ENCODE measurements at places on chromosomes 5 and 9.

GRCh38 chr9:132239999-132240840, 78.4 kb downstream of the NTNG2 start:
- no peak for DNase-seq

DNA sequence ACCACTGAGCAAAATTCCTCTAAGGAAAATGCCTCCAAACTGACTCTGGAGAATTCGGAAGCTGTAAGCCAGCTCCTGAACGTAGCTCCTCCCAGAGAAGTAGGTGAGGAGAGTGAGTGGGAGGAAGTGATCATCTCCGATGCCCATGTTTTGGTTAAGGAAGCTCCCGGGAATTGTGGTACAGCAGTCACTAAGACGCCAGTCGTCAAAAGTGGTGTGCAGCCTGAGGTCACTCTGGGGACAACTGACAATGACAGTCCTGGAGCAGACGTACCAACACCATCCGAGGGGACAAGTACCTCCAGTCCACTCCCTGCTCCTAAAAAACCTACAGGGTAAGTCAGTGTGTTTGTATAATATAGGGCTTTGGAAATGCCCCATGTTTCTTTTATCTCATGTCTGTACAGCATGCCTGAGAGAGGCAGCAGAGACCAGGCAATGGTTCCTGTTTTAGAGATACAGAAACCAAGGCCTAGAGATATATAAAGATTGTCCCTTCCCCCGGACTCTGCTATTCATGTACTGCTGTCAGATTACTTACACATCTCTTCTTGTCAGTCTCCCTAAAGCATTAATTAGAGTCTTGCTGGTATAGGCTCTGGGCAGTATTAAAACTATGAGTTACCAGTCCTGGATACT, 23.9 kb downstream of the HMGXB3 start:
- DNase-seq, result no peak

DNA sequence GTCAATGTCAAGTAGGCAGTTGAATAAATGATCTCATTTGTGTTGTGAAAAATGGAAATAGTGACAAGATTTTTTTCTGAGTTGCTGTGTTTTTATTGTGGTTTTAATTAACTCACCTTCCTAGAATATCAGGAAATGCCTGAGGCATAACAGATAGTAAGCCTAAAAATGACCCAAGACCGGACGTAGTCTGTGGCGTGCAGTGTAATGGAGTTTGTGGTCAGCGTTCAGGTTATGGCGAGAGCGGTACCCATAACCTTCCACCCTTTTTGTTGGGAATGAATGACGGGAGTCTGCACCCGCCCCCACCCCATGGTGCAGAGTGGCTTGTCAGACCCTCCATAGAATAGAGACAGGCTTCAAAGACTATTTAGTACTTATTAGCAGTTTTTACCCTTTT, 119.3 kb downstream of the GALNT10 start:
- no peak for DNase-seq

DNA sequence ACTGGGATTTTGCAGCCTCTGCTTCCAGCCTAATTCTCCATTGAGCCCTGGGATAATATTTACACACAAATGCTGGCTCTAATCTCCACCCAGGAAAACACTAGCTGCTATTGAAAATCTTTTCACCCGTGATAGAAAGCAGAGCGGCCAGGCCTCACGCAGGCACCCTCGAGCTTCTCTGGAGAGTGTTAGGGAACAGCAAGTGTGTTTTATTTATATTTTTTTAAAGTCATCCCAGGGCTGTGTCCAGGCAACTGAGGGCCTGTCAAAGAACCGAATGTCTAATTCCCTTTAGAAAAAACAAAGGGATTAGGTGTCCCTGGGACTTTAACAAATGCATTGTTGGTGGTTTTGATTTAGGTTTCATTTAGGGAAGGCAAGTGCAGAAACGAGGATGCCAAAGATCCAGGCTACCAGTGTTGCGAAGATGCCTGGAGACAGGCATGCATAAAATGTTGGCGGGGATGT, 51.2 kb upstream of the SPRY4 start:
- DNase-seq, result no peak

GRCh38 chr5:10409504-10409903, 32.2 kb upstream of the ROPN1L start:
- DNase-seq, result no peak

DNA sequence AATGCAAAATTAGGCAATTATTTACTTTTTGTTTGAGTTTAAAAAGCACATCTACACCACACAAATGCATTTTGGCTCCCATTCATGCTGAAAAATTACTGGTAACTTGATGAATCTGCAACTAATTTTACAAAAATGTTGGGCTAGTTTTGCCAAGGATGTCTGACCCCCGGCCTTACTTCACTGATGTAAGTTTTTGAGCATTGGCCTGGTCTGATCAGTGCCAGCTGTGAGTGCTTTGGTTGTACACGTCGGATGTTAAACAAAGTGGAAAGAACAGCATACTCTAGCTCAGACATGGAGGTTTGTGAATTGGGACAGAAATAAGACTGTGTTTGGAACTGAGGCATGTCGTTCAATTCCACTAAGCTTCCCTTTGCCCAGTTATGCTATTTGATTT, 1044.2 kb downstream of the TLE4 start:
- DNase-seq, result no peak

DNA sequence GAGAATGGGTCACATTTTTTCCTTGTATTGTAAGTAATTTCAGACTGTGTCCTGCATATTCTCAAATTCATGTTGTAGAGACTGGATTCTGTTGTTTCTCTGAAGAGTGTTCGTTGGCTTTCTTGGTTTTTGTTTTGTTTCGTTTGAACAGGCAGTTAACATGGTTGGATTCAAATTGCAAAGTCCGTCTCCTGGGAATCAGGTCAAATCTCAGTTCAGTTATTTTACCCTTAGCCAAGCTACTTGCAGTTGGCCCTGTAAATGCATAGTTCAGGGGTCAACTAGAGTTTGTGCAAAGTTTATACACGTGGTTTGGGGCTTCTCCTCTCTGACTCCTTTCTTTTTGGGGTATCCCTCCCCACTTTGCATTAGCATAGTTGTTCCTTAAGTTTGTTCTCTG, 21.7 kb upstream of the FBXW11 start:
- DNase-seq, result no peak

DNA sequence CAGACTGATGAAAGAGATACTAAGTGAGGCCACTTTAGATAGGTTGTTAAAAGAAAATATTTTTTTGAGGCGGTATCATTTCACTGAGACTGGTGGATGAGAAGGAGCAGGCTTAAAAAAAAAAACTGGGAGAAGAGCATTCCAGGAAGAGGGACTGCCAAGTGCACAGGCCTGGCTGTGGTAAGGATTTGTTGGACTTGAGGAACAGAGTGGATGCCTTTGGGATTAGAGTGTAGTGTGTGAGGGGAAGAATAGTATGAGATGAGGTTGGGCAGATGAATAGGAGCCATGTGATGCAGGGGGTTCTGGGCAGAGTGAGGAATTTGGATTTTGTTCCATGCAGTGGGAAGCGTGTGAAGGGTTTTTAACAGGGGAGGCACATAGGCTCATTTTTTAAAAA, 57.9 kb downstream of the PBX3 start:
- DNase-seq, result no peak

DNA sequence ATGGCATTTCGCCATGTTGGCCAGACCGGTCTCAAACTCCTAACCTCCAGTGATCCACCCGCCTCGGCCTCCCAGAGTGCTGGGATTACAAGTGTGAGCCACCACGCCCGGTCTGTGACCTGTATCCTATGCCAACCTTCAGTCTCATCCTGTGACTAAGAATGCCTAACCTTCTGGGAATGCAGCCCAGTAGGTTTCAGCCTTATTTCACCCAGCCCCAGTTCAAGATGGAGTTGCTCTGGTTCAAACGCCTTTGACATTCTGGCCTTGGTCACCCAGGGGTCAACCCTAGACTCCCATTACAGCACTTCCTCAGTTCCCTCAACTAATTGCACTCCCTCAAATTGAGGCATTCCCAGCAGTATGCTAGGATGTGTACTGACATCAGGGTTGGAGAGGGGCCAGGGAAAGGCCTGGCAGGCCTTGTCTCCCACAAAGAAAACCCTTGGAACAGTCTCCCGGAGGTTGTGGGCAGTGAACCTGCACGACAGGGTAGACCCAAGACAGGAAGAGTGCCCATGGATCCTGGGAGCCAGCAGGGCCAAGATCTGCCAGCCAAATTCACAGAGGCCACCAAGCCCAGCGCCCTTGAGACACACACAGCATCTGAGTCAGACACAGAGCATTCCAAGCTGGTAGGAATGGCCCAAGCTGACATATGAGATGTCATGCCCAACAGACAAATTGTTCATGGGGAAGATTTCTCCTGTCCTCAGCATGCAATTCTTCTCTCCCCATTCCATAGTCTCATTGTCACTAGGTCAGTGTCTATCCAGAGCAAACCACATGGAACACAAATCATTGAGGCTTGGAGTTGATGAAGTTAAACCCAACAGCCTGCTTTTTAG, 24.9 kb upstream of the SMU1 start:
- no peak for DNase-seq

GRCh38 chr5:90809311-90810056, 250.9 kb downstream of the ADGRV1 start:
- DNase-seq, result no peak

DNA sequence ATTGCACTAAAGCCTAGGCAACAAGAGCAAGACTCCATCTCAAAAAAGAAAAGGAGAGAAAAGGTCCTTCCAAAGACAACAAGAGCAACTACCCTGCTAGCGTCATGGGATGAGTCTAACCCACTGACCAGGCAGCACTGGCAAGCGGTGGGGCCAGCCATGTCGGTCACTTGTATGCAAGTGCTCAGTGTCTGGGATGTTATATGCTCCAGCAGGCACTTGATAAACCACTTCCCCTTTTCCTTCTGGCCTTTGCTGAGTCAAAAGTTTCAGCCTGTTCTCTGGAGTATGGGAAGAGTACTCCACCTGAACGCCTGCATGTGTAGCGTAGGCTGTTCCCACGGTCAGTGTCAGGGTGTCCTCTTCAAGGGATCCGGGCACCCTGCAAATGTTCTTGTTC, 9.2 kb upstream of the MXD3 start:
- no peak for DNase-seq

GRCh38 chr5:14741801-14742440, 77.4 kb downstream of the OTULIN start:
- no peak for DNase-seq

Data from NCI-H774 (cell line).